Sciatic nerve (tissue), 2 donors: ENCODE measurements at places on chromosomes 13 and 19. TPM values are rescaled to one million over a fixed set of nuclear protein-coding genes. Genes with fewer than 3 reads are reported as not detected.

- no peak for DNase-seq
Observed at GRCh38 chr13:19927117-19927748, 31.3 kb upstream of the ZMYM2 start.

Gene SMG9
- 41.1 TPM for total RNA-seq

Gene FFAR1
- not detected for total RNA-seq

DNA sequence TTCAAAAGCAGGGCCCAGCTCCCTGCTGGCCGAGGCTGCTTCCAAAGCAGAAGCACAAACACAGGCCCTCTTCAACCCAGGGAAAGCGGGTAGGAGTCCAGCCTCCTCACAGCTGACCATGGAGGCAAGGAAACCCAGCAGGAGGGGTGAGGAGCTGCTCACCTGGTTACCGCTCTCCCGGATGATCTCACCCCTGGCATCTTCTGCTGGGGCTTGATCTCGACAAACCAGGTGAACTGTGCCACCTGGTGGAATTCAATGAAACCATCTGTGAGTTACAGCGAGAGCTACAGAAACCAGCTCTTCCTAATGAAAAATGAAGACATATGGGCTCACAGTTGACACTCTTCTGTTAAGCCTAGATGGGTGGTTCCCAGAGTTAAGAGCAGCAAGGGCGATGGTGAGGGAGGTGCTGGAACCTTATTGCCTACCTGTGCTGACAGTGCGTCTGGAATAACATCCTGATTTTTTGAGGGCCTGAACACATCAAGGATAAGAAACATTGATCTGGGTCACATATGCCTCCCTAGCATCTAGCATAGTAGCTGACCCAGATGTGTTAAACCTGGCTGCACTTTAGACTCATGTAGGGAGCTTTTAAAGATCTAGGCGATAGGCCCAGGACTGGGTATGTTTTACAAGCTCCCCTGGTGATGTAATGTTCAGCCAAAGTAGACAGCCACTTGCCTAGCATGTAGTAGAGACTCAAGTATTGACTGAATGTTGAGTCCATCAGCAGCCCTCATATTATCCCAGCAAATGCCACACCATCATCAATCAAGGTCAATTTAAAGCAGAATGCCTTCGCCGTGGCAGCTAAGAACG is 6.1 kb downstream of the DHRS12 start:
- DNase-seq = no peak

GRCh38 chr13:46206143-46206542 is 5.6 kb upstream of the LRRC63 start:
- no peak for DNase-seq

Gene ALKBH6
- 22.8 TPM for total RNA-seq

DNA sequence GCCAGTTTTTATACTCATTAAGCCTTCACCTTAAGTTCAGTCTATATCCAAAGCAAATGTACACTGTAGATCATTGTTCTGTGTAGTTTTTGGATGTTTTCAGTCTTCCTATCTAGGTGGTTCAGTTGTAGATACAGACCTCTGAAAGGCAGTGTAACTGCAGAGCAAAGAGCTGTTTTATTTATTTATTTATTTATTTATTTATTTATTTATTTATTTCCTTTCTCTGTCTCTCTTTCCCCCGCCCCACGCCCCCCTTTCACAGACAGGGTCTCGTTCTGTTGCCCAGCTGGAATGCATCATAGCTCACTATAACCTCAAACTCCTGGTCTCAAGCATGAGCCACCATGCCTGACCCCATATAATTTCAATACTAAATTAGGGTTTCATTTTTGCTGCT is 281.8 kb upstream of the KLHL1 start:
- DNase-seq = no peak

- no peak for DNase-seq
Observed at GRCh38 chr13:100517135-100517534, 71.5 kb downstream of the GGACT start.

GRCh38 chr19:29587518-29587986 is 18.5 kb upstream of the POP4 start:
- no peak for DNase-seq

- no peak for DNase-seq
Observed at GRCh38 chr13:87259479-87260083, 411.6 kb upstream of the SLITRK5 start.

Gene KLF2
- total RNA-seq = 105 TPM

Gene TNFSF9
- total RNA-seq = 0.62 TPM

Gene KLK4
- total RNA-seq = 1.1 TPM

Gene SLAIN1
- 10.1 TPM for total RNA-seq

DNA sequence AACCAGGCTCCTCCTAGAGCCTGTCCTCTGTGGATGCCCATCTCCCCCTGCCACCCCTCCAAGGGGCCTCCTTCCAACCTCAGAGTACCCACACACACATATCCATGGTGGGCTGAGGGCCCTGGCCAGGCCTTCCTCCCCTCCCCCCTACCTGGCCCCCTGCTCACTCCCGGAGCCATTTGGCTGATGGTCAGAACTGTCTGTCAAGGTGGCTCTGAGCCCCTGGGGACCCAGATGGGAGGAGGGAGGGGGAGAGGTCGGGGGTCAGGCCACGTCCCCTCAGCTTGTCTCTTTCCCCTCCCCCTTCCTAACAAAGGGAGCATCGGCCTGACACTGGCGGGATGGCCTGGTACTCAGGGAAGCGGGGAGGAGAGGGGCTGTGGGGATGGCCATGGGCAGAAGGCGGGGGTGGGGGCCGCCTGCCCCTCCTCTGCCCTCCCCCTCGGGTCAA is 18.7 kb upstream of the POU2F2 start:
- DNase-seq = no peak

- peak; percentile 75 for DNase-seq
Observed at GRCh38 chr19:32691952-32692726, 518 bp downstream of the NUDT19 start.

Gene PSG4
- not detected for total RNA-seq

DNA sequence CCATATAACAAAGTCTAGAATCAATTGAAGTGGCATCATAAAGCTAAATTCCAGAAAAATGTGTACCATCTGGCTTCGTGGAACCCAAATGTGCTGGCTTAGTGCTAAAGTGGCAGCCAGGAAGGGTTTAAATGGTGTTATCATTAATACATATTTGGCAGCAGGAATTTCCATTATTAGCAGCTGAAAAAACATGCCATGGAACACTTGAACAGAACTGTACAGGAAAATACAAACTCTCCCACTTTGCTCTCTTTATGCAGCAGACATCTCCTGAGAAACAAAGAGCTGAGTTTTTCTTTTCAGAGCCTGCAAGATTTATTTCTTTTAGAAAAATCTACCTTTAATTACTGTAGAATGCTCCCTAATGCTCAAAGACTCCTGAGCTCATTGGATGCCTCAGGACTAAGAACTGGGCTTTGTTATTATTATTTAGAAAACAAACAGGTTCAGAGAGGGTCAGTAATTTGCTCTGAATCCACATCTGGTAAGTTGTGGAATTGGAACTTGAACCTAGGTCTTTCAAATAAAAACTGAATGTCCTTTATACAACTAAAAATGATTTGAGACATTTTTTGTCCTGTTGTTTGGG is 179.0 kb downstream of the LACC1 start:
- DNase-seq = no peak

Gene SIGLEC12
- total RNA-seq = not detected

DNA sequence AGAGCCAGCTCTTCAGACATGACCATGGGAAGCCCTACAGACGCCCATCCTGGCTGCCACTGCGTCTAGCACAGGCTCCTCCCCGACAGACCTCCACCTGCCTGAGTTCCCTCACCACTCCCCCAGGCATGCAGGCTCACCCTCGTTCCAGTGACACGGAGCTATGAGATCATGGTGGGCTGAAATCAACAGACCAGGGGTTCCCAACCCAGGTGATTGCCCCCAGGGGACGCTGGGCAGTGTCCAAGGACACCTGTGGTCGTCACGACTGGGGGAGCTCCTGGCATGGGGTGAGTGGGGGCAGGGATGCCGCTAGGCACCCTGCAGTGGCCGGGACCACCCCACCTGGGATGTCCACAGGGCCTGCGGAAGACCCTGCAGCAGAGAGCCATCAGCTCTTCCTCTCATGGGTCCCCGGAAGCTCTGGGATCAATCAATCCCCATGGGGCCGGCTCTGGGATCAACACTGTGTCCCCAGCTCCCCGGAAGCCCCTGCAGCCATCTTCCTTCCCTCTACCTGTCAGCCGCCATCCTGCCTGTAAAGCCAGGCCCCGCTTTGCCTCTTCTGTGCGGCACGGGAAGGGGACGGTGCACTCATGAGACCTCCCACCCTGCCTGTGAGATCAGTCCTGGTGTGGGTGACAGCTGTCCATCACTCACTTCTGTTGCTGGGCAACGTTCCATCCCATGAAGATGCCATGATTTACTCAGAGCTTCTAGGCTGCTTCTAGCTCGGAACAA is 12.8 kb upstream of the MADCAM1 start:
- no peak for DNase-seq

DNA sequence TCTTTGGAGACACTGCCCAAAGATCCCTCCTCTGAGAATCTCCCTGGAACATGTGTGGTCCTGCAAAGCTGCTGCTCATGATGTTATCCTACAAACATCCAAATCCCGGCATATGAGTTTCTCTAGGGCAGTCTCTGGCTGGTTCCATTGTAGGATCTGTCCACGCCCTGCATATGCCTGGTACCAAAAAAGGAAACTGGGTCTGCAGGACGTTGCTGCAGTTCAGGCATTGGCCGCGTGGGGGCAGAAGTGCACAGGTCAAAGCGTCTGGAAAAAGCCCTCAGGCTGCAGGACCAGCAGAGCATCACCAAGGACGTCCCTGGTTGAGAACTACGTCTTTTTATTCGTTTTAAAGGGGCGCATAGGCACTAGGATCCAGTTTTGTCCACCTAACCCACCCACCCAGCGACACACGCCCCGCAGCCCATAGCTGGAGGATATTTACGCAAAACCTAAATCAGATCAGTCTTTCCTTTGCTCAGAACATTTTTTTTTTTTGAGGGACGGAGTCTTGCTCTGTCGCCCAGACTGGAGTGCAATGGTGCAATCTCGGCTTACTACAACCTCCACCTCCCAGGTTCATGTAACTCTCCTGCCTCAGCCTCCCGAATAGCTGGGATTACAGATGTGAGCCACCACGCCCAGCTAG is 12.9 kb upstream of the ZNF564 start:
- peak; percentile 94 for DNase-seq

DNA sequence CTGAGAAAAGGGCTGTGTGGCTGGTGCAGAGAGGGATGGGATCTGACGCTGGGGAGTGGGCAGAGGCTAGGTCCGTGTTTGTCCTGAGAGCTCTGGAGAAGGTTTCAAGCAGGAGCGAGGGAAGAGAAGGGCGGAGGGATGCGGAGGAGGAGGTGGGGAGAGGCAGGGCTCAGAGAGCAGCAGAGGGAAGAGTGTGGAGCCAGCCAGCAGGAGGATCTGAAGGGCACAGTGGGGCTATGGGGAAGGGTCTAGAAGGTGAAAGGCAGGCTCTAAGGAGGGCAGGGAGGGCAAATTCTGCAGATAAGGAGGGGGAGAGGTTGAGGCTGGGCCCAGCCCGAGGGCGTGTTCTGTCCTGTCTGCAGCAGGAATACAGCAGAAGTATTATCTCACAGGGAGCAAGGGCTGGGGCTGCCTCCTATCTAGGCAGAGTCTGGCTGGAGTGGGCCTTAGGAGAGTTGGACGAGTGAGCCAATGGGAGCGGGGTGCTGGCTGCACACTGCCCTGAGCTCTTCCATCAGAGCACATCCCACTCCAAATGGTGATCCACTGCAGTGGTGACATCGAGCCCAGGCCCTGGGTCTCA is 6.1 kb downstream of the AP2A1 start:
- no peak for DNase-seq

Gene GARIN5A
- 0.45 TPM for total RNA-seq

Gene SPART
- total RNA-seq = 90.2 TPM

- no peak for DNase-seq
Observed at GRCh38 chr13:62137629-62138405, 722.2 kb upstream of the PCDH20 start.

DNA sequence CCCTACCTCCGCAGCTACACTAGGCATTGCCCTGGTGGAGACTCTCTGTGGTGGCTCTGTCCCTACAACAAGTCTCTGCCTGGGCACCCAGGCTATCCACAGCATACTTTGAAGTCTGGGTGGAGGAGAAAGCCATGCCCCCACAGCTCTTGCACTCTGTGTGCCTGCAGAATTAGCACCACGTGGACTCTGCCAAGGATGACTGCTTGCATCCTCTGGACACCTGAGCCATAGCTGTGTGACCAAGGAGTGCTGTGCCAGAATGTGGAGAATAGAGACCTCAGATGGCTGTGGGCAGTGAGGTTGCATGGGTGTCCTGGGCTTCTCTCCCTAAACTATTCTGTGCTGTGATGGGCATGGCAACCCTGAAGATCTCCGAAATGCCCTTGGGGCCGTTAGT is 21.2 kb upstream of the MCF2L start:
- no peak for DNase-seq

Gene WDR88
- total RNA-seq = not detected

Gene ITGBL1
- total RNA-seq = 74.1 TPM

DNA sequence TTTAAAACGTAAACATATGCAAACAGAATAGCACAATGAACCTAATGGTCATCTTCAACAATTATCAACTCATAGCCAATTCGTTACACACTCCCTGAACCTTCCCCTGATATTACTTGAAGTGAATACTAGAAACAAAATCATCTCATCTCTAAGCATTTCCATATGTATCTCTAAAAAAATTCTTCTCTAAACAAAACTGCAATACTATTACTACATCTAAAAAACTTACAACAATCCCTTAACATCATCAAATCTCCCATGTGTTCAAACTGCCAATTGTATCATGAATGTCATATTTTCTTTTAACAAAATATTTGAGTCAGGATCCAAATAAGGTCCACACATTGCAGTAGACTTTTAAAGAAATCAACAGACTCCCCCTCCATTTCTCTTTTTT is 61.4 kb downstream of the FRY start:
- DNase-seq = no peak
